ENCODE measurements at places on chromosomes 6 and 20.

- no peak for DNase-seq
These were observed 44.0 kb downstream of the UST start for GRCh38 chr6:148790817-148791216.

GRCh38 chr6:6277413-6277812, 43.0 kb downstream of the F13A1 start:
- no peak for DNase-seq

- DNase-seq = no peak
These were observed 54.6 kb downstream of the DLL1 start for GRCh38 chr6:170236131-170236836.

DNA sequence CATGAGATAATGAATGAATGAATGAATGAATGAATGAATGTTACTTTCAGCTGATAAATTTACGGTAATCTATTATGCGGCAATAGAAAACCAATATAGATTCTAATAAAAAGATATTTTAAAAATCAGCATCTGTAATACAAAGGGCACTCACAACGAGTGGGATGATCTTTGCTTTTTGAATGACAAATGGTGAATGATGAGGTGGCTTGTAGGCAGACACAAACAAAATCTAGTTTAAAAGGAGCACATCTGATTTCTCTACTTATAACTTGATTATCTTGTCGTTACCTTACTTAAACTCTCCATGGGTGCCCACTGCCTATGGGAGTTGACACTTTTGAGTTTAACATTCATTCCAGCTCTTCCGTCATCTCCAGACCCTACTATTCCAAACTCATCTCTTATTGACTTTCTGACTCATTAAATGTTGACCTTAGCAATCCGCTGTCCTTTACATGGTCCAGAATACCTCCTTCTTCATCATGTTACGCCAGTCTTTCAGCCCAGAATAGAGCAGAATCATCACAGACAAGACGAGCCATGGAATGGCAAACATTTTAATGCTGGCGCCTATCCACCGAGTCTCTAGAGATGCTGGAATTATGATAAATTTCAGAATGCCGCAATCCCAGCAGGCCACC, 41.3 kb downstream of the NHLRC1 start:
- DNase-seq = no peak

DNA sequence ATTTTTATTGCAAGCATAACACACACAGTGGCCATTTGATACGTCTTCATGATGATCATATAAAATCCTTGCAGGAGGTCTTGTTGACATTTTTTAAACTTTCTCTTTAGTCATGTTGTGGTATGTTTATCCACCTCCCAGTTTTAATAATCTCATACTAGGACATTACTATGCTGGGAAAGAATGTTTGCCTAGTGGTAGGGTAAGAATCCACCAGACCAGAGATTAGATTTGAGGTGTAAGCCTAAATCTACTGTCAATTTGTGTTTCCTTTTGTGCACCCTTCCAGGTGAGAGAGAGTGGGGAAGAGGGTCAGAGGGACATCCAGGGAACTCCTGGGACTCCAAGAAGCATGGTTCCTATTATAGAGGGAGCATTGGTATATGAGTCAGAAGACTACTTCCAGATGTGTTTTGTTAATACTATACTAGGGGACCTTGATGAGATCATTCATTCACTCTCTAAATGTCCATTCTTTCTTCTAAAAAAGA, 298.3 kb upstream of the SASH1 start:
- DNase-seq = no peak

- peak; percentile 27 for DNase-seq
These were observed 96.5 kb downstream of the HFE start for GRCh38 chr6:26183581-26184366.

DNA sequence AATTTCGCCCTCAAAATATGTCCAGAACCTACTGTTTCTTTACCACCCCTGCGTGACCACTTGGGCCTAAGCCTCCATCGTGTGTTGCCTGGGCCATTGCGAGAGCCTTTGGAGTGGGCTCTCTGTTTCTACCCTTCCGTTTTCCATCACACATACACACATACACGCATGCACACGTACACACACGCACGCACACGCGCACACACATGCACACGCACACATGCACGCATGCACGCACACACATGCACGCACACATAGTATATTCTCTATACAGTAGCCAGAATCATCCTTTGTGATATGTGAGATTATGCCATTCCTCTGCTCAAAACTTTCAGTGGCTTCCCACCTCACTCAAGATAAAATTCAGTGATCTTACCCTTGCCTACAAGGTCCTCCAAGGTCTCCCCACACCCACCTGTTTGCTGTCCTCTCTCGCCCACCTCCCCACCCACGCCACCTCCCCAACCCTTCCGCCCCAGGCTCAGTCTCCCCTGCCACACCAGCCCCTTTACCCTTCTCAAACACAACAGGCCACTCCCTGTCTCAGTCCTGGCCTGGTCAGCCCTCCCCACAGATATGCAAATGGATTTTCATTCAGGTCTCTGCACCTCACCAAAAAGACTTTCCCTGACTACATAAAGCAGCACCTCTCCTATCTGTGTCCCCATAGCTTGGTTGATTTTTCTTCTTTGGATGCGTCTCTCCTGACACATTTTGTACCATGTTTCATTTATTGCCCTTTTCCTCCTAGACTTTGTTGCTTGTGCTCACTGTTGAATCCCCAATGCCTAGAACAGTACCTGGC, 559.6 kb downstream of the CD83 start:
- DNase-seq = no peak

GRCh38 chr6:53829698-53830221, 35.0 kb downstream of the LRRC1 start:
- no peak for DNase-seq

- no peak for DNase-seq
These were observed 119.4 kb upstream of the ASF1A start for GRCh38 chr6:118774581-118774980.

All from activated naive CD4-positive, alpha-beta T cell (primary cell).